Jurkat, Clone E6-1 (cell line): ENCODE measurements at places on chromosomes 5 and 9.
A peak's percentile ranks its signal among the peaks of the same experiment; 100 is the strongest.

DNA sequence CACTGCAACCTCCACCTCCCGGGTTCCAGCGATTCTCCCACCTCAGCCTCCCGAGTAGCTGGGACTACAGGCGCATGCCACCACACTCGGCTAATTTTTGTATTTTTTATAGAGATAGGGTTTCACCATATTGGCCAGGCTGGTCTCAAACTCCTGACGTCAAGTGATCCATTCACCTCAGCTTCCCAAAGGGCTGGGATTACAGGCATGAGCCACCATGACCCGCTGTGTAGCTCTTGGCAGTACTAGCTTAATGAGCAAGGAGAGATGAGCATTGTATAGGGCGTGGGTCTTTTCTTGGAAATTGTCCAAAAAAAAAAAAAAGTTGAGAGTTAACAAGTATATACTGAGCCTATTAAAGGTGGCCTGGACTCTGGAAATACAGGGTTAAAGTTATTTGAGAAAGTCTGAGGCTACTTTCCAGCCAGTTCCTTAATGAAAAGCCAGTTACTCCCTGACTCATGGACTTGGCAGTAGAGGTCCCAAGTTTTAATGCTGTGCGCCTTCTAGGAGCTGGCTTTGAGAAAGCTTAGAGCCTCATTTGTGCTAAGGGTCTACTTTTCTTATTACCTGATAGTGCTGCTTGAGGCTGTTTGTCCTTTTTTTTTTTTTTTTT, 4.2 kb upstream of the FGF18 start:
- no peak for DNase-seq

DNA sequence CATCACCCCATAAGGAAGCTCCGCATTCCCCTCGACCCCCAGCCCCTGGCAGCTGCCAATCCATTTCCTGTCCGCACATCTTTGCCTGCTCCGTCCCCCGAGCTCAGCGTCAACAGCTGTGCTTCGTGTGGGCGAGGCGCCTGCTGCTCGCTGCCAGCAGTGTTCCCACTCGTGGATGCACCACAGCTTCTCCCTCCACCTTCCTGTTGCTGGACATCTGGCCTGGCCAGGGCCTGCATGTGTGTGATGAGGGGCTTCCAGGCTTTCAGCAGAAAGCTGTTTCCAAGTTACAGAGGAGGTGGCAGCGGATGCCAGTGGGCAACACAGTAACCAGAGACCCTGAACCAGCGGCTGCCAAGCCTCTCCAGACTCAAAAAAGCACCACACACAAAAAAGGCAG, 86.0 kb downstream of the PRRT1B start:
- DNase-seq: no peak

DNA sequence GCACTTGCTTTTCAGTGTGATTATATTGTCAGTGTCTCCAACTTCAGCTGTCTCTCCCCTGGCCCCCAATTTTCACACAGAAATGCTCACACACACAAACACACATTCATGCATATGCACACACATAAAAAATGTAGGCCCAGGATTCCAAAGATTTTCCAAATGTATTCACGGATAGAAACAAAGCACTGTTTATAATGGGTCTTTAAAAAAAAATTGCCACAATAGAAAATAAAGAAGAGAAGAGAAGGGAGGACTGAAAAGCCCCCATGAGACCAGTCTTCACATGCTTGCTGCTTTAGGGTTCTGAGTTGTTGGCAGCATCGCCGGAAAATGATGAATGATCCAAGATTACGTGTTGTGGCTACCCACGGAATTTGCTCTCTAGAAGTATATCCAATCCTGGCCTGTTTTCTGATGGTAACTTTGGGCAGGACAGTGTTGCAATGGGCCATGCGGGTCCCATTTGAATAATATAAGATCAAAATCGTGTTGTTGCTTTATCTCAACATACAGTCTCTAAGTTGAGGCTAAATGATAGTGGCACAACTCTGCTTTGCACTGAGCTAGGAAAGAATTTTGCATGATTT, 36.2 kb upstream of the ACO1 start:
- DNase-seq: no peak

- no peak for DNase-seq
Measured at GRCh38 chr5:98069876-98070512, 703.5 kb upstream of the RGMB start.

GRCh38 chr5:179170606-179171005, 110.4 kb downstream of the ZNF354C start:
- DNase-seq: no peak

DNA sequence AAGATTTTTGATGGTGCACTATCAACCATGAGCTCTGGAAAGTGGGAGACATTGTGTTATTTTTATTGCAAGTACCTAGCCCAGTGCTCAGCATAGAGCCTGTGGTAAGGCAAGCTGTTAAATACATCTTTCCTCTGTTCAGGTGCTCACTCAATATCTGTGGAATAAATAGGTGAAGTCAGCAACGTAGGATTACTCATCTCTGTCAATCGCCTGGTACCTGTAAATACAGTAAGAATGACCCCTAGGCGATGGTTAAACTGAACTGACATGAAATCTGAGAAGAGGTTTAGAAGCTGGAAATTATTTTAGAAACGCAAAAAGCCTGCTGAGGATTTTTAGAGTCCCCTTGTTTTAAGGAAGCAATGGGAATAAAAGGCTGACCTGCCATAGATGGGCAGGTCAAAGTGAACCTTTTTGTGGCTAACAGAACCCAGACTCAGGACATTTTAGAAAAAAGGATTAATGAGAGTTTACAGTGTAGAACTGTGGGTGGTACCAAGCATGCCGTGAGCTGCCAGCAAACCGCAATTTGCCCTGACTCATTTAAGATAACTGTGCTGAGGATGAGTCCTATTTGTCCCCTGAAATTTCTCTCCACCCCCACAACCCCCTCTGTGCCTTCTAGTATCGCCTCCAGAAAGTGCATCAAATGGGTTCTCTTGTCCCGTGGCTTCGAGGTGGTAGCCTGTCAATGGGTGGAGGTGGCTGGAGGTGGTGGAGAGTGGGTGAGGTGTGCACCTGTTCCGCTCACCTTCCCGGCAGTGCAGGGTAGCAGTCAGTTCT, 375.1 kb downstream of the MED10 start:
- no peak for DNase-seq

GRCh38 chr5:22577711-22578110, 275.4 kb downstream of the CDH12 start:
- no peak for DNase-seq

DNA sequence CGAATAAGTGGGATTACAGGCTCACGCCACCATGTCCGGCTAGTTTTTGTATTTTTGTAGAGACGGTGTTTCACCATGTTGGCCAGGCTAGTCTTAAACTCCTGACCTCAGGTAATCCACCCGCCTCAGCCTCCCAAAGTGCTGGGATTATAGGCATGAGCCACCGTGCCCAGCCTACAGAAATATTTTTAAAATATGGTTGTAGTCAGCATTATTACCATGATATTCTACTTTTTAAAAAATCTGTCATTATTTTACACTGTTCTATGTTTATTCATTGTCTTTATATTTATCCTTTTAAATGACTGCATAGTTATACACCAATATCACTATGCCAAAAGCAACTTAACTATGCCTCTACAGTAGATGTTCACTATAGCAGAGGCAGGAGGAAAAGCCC, 41.6 kb upstream of the SLC30A5 start:
- DNase-seq: no peak

DNA sequence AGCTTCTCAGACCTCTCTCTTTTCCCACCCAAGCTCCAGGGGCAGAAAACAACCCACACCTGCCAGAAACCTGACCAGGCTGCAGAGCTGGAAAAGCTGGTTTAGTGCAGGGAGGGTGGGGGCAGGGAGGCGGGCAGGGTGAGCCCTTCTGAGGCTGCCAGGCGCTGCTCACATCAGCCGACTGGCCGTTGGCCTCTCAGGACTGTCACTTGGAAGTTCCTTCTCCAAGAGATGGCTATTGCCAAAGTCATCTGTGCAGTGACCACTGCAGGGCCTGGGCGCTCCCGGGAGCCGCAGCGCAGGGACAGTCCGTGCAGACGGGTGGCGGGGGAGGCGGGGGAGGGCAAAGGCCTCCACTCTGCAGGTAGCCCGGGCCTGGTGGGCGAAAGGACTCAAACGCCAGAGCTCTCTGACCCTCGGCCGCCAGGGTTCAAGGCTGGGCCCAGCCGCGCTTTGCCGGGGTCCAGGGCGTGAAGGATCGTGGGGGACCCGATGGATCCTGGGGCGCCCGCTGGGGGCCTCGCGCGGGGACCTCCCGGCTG, 205.0 kb upstream of the IER5L start:
- DNase-seq: no peak

DNA sequence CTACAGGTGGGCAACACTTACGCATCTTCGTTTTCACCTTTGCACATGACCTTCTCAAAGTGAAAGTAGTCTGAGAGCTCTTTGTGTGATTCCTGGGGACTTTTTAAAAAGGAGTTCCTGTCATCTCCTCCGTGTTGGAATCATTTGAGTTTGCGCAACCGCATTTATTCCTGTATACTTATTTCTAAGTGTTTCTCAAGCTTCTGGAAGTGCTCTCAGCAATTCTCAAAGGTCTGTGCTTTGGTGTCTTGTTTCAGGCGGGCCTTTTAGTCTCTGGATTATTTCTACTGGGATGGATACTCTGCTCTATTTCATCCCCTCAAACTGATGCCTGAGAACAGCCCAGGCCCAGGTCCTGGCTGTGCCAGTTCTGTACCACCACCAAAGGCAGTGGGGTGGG, 226.5 kb upstream of the TUT7 start:
- DNase-seq: no peak

- no peak for DNase-seq
Measured at GRCh38 chr5:178287091-178287790, 54.6 kb upstream of the PHYKPL start.

- DNase-seq: no peak
Measured at GRCh38 chr5:68708842-68709170, 385.0 kb upstream of the SLC30A5 start.

GRCh38 chr5:57642066-57642465, 159.5 kb upstream of the ACTBL2 start:
- no peak for DNase-seq

DNA sequence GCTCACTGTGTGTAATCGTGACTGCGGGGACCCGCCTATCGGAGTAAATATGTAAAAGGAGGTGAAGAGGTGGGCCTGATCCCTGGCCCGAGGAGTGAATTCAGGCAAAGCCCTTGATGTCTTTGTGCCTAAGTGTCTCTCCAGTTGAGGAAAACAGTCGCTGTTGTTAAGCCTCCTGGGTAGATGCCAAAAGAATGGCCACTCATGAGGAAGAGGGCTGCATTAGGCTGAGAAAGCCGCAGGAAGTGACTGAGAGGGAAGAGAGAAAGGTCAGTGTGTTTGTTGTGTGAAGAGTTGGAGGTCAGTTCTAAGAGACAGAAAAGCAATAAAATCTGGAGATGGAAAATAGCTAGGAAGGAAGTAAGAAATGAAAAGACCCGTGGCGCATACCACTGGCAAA, 35.8 kb upstream of the PIP5K1B start:
- no peak for DNase-seq

DNA sequence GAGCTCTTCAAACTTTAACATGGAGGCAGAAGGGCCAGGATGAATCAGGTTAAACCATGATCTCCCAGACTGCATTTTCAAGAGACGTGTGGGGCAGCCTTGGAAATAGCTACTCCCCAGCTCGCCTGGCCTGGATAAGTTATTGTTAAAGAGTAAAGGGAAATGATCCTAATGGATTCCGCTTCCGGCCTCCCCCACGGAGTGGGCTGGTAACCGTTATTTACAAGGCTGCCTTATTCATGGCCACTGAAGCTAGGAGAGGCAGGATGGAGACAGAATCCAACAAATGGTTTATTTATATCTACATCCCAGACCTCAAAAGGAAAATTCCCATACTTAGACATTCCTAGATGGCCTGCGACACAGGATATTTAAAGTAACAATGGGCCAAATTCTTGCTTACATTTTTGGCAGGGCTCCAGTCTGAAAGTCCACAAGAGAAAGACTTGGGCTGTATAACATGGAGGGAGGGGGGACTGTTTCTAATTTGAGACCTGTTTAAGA, 27.9 kb downstream of the SPRY4 start:
- DNase-seq: no peak

DNA sequence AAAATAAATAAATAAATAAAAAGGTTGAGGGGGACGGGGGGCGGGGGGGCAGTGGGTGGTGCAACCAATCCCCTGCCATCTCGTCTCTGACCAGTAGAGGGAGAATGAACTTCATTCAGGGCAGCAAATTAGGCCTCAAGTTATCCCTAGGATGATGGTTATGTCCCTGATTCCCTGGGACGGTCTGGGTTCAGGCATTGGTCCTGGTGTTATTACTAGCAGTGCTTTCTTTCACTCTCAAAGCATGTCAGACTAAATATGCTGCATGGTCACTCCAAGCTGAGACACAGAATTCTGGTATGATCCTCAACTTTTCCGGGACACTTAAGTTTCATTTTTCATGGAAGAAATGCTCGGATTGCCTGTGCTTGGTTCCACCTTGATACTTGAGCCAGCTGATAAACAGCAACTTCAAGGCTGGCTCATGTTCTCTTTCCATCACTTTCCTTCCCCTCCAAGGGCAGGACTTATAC, 59.4 kb downstream of the DAP start:
- DNase-seq: peak; percentile 39

DNA sequence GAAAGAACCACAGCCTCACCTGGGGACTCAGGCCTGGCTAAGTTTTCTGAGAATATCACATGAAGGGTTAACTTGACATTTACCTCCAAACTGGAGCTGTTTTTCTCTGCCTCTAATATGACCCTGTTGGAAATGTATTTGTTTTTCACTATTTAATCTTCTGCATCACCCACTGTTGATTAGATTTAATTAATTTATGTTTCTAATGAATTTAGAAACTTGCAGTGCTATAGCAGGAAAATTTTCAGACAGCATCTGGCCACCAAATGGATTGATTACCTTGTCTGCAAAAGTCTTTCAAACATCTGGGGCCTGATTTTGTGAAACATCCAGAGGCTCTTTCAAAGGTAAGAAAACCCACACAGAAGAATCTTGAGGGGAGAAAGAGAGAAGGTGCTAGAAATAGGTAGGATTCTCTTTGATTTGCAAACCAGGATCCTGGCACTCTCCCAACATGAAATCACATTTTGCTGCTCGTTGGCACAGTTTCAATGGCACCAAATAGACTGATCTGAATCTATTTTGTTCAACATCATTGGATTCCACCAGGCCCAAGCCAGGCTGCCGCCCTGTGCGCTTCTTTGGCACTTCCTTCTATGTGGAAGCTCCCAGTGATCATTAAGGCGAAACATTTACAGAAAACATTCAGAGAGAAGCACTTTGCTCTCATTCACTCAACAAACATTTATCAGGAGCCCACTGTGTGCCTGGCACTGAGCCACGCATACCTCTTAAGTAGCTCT, 157.3 kb downstream of the PPP2R2B start:
- DNase-seq: no peak

DNA sequence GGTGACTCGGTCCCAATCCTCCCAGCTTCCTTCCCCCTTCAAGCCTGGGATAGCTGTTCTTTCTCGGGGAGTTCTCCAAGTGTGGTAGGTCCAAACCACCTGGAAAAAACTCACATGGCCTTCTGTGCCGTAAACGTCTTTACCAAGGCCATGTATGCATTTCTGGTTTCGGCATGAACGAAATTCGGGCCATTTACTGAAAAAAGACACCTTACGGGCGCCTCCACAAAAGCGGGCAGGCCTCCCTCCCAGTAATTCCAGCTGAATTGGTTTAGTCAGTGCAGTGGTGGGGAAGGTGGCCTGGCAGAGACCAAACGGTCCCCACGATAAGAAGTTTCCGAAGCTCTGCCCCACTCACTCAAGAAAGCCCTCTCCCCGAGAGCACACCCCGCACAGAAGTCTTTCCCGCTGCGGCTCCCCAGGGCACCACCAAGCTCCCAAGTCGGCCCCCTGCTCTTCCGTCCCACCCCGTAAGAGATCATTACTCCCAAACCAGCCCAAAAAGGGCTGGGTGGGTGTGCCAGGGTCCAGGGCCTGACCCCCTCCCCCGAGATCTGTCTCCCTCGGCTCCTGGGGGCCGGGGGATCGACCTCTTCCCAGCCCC, 86.3 kb upstream of the MELK start:
- no peak for DNase-seq
